Hematopoietic multipotent progenitor cell treated with erythropoietin and hydrocortisone succinate and interleukin-3 and kit ligand, for 15 days (in vitro differentiated cells): ENCODE measurements at places on chromosomes 2 and 18.

- peak; percentile 73 for DNase-seq
Measured at GRCh38 chr2:174341293-174341994, 6.7 kb downstream of the SP9 start.

DNA sequence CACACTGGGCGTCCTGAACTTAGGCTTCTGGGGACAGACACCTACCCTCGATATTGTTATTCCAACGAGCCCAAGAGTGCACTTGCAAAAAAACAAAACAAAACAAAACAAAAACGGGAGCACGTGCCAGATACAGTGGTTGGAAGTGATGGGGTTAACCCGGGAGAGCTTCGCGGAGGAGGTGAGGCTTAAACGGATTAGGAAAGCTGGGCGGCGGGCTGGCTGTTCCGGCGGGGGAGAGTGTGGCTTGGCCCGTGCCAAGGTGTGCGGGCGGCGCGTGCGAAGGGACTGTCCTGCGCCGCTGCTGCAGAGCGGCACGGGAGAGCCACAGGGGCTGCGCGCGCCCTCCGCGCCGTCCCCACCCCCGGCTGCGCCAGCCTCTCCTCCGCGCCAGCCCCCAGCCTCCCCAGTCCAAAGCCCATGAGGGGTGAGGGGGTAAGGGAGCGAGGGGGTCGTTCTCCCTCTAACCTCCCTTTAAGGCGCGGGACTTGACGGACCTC lies 1.5 kb upstream of the SLC30A3 start:
- no peak for DNase-seq

GRCh38 chr18:70058916-70059315 lies 111.2 kb upstream of the CD226 start:
- DNase-seq: no peak

GRCh38 chr2:167784084-167784425 lies 463.3 kb downstream of the STK39 start:
- DNase-seq: no peak

DNA sequence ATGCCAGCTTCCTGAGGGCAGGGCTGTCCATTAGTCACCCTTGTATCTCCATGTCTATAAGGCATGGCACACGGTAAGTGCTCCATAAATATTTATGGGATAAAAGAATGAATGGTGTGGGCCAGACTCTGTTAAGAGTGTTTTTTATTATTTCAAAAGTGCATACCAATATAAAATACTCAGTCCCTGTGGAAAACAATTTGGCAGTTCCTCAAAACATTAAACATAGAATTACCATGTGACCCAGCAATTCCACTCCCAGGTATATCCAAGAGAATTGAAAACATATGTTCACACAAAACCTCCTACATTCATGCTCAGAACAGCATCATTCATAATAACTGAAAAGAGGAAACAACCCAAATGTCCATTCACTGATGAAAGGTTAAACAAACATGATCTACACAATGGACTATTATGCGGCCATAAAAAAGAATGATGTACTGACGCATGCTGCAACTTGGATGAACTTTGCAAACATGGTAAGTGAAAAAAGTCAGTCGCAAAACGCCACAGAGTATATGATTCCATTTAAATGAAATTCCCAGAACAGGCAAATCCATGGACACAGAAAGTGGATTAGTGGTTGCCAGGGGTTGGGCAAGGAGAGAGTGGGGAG lies 69.1 kb upstream of the TCF7L1 start:
- DNase-seq: no peak

DNA sequence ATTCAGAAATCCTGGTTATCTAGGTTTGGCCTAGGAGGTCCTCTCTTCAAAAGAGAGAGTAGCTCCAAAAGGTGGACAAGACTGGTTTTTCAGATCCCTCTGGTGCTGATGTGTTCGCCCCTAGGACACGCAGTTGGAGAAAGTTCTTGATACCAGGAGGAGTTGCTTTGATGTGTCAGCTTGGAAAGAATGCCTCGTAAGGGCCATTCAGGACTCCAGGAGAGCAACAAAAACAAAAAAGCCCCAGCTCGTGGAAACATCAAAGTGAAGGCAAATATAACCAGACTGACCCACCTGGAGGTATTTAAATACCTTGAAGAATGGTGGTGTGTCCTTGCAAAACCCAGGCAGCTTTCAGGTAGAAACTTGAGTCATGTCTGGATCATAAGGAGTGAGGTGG lies 12.5 kb upstream of the LBH start:
- no peak for DNase-seq

DNA sequence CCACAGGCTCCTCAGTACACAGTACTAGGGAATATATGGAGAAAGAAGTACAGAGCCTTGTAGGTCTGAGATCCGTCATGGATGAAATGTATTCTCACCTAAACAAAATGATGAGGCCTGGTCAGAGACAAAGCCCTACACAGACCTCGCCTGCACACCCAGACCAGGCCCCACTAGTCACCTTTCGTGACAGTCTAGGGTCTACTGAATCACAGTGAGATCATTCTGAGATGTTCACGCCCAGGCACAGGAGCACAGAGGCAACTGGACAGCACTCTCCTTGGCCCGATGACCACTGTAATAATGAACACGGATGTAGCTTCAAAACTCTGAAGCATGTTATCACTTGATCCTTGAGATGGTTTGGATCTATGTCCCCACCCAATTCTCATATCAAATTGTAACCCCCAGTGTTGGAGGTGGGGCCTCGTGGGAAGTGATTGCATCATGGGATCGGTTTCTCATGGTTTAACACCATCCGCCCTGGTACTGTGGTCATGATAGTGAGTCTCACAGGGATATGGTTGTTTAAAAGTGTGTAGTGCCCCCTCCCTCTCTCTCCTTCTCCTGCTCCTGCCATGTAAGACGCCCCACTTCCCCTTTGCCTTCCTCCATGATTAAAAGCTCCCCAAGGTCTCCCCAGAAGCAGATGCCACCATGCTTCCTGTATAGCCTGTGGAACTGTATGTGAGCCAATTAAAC lies 15.1 kb downstream of the DOCK10 start:
- no peak for DNase-seq

- DNase-seq: no peak
Measured at GRCh38 chr18:29753379-29753778, 1289.2 kb downstream of the DSC3 start.

GRCh38 chr18:56286775-56287325 lies 351.5 kb downstream of the TXNL1 start:
- no peak for DNase-seq

DNA sequence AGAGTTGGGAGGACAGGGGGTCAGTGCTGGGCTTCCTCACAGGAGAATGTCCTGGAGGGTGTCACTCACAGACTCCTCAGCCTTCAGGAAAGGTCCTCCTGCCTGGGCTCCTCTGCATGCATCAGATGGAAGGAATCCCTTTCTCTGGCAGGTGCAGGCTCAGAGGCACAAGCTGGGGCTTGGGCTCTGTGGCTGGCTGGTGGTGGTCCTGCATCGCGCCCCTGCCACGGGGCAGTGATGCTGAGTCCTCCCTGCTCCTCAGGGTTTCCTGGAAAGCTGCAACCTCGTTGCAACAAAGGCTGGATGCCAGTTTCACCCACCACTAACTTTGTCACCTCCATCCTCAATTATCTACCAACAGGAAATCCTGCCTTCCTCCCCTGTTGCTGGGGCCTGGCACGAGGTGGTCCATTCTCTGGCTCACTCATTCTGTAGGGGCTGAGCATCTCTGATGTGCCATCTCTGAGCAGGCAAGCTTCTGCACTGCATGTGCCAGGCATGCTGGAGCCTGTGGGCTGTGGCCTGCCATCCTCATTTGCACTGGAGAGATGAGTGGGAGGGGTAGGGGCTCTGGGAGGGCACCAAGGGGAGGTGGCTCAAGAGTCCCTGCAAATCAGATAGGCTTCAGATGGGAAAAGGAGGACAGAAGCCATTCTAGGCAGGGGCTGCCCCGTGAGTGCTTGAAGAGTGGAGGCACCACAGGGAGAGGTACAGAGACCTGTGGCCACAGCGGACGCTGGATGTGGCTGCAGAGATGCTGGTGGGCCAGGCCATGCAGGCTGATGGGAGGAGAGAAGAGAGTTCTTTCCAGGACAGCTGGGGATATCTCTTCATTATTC lies 272.6 kb upstream of the HS6ST1 start:
- no peak for DNase-seq

GRCh38 chr2:8260213-8260612 lies 421.6 kb upstream of the ID2 start:
- DNase-seq: no peak

GRCh38 chr2:234254783-234255521 lies 204.4 kb downstream of the SPP2 start:
- no peak for DNase-seq

GRCh38 chr2:170222842-170223241 lies 44.9 kb downstream of the MYO3B start:
- DNase-seq: no peak
